Left kidney (tissue), 8 donors: ENCODE measurements at places on chromosomes 11 and 22. TPM values are rescaled to one million over a fixed set of nuclear protein-coding genes. Genes with fewer than 3 reads are reported as not detected.

Gene POU2AF1
- 0.90 TPM for polyA plus RNA-seq

Gene MS4A4A
- polyA plus RNA-seq: 3.3 TPM

Gene CCDC87
- 0.27 TPM for polyA plus RNA-seq

GRCh38 chr11:16843294-16843693, 104.8 kb downstream of the C11orf58 start:
- DNase-seq: no peak

GRCh38 chr11:12241971-12242672, 131.7 kb downstream of the MICAL2 start:
- no peak for DNase-seq

DNA sequence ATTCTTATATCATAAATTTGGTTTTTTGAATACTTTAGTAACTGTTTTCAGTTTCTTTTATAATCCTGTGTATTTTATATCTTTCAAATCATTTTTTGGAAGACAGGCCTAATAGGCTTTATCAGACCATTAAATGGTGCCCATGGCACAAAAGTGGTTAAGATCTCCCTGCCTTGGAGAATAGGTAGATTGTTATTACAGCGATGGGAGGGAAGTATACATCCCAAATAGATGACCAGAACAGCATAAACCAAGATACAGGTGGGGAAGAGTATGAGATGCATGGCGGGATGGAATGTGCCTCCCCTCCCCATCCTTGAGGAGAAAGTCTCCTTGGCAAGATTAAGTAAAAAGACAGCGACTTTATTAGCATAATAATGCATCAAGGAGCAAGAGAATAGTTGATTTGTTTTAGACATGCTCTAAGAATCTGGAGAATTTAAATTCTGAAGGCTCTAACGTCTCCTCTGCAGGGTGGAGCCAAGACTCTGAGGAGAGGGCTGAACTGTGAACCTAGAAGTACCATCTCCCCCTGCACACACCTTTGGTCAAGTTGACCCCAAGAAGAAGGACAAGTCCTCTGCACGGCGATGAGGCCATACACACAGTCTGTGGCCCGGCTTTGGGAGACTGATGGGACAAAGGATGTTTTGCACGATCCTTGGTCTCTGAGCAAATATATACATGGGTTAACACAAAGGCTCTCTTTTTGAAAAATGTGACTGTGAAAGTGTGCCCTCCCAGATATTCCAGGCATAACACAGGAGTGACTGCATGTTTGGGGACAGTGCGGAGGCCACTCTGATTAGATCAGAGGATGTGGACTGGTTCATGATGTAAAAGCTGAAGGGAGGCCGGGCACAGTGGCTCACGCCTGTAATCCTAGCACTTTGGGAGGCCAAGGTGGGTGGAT, 61.1 kb upstream of the SLC35C1 start:
- no peak for DNase-seq
